ENCODE measurements at places on chromosomes 7 and 10.

- DNase-seq = no peak
Observed at GRCh38 chr7:84336766-84337165, 142.2 kb upstream of the SEMA3A start.

DNA sequence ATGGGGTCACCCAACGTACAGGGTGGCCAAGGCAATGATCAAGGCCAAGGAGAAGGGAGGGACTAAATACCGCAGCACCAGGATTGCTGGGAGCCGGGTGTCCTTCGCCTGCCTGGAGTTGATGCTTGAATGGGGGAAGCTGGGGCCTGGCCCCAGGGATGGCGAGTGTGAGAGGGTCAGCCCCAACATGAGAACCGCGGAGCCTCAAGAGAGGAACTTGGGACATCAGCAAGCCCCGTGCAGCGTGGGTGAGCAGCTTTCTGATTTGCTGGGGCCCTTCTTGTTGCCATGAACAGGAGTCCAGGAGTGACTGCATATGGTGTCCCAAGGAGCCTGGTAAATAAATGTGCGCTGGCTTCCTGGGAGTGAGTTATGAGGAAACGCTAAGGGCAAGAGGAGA lies 72.8 kb upstream of the PITRM1 start:
- DNase-seq = no peak

DNA sequence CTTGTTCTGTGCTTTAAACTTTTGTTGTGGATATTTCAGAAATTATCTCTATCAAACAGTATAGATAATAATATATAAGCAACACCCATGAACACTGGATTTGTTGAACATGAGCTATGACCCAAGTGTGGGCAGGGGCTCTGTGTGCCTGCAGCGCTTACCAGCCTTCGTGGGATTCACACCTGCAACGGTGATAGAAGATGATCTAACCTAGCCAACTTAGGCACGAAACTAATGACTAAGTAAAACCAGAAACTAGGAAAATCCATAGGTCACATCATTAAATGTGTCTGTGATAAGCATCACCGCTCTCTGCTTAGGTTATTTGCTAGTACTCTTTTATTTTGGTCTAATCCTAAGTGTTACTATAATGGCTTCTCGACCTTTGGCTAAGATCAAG lies 18.0 kb downstream of the SPAG6 start:
- no peak for DNase-seq

DNA sequence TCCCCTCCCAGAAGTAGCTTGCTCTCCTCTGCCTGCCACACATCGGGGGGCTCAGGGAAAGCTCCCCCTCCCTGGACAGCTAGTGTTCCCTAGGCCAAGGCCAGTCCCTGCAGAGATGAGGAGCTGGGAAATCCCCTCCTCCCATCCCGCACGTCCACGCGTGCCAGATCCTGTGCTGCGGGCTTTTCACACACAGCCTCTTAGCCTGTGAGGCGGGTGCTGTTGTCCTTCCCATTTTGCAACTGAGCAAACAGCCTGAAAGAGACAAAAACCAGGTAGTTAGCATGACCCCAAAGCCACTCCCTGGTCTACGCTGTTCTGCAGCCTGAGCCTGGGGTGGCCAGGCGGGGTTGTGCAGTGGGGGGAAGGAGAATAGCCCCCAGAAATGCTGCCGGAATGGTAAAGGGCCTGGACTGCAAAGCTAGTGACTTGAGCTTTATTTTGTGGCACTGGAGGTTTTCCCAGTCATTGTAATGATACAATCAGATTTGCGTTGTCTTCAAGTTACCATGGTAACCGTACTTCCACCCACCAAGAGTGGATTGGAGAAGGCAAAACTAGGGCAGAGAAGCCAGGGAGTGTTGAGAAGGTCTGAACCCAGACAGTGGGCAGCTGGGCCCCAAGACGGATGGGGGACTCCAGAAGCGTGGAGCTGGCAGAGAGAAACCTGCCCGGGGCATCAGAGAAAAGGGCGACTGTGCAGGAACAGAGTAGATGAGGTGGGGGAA lies 98.6 kb upstream of the KCTD7 start:
- no peak for DNase-seq

DNA sequence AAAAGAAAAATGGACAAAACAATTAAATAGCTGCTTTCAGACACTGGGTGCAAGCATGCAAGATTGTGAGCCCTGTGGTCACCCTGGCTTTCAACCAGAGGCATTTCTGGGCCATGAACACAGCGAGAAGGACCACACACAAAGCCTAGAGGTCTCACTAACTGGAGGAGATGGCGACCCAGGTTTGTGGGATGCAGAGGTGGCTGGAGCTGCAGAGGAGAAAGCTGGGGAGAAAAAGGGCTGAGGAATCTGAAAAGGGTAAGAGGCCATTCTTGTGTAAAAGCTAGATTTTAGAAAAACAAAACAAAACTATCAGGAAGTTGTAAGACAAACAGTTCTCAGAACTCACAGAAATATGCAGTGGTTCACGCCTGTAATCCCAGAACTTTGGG lies 30.1 kb upstream of the PTPRN2 start:
- no peak for DNase-seq

DNA sequence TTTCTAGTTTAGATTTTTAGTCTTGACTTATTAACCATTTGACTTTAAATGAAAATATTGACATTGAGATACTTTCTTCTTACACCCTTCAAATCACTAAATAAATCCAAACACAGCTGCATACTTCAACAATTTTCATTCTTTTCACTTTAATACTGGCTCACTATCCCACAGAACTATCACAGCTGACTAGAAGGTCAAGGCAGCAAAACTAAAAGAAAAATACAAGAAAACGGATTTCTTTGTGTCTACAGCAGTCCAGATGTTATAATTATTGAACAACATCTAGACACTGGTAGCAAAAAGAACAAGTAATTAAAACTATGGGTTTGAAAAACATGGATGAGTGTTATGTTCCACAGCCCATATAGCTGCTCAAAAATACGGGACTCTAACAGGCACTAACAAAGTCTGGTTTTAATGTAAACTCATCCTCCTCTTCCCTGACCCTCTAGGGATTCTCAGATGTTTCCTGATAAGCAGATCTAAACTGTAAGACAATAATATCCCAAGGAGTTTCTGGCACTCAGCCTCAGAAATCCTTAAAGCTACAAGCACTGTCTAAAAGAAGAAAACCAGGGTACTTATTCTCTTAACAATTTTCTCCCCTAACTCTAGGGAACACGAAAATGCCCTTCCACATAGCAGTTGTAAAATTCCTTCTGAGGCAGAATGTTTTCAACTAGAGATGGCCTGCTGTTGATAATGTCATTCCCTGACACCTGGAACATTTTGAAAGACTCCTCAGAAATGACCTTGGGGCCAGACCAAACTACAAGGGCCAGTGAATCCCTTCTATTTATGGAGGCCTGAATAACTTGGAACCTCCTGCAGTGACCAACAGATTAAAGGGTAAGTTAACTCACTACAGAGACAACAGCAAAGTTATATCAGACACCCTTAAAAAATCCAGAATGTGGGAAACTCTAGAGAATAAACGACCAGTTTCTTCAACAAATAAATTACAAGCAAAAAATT lies 12.8 kb downstream of the DNMBP start:
- DNase-seq = no peak

- no peak for DNase-seq
Observed at GRCh38 chr10:130352291-130352645, 216.1 kb downstream of the GLRX3 start.

DNA sequence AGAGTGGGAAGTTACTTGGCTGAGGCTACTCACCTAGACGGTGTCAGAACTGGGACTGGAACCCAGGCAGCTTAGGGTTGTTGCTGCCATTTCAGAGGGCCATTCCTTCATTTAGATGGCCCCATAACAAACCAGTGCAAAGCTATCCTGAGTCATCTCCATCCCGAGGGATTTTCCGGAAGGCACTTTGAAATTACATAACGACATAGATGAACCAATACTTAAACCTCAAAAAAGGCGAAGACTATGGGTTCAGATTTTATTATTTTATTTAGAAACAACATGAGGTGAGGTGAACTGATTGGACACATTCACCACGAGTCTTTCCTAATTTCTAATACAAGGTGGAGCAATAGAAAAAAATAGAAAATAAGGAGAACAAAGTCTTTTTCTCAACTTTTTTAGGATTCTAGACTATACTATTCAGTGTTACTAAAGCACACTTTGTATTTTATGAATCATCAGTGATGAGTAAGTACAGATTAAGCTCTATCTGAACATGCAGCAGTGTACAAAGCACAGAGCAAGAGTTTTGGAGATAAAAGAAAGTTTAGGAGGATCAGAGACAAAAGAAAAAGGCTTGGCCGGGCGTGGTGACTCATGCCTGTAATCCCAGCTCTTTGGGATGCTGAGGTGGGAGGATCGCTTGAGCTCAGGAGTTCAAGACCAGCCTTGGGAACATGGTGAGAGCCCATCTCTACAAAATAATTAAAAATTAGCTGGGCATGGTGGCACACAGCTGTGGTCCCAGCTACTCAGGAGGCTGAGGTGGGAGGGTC lies 79.5 kb upstream of the SVIL start:
- DNase-seq = peak; percentile 11

- DNase-seq = no peak
Observed at GRCh38 chr7:149500201-149500600, 2.6 kb upstream of the ZNF746 start.

GRCh38 chr7:46390042-46390441 lies 469.0 kb upstream of the IGFBP3 start:
- no peak for DNase-seq

DNA sequence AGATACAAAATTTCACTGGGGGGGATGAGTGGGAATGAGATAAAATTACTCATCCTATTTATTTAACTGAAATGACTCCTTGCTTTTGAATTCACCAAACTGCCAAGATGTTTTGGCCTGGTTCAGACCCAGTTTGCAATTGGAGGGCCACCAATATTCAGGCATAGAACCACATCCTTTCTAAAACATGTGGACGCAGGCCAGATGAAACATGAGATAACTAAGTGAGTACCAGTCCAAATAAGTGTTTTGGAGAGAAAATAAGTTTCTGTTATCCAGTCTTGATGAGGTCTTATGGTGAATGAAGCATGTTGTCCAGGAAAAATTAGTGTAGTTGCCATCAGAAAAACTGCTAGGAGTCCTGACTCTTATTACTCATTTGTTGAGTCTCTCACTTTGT lies 36.3 kb upstream of the PDK4 start:
- no peak for DNase-seq

- no peak for DNase-seq
Observed at GRCh38 chr10:33247221-33247922, 87.1 kb downstream of the NRP1 start.

- DNase-seq = no peak
Observed at GRCh38 chr7:30916255-30916654, 4.6 kb downstream of the AQP1 start.

DNA sequence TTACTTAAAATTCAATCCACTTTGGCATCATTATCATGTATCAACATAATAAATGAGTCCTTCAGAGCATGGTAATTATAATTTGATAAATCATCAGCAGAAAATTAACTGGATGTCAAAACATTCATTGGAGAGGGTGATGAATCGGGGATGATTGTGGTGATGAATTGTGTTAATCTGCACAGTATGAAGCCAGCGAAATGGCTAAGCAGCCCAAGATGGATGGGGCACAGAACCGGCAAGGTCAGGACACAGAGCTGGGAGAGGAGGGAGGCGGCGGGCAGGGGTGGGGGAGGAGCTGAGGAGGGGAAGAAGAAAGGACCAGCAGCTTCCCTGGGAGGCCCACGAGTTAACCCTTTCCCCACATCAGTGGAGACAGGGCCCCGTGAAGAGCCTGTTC lies 536.1 kb downstream of the LRMDA start:
- DNase-seq = no peak

DNA sequence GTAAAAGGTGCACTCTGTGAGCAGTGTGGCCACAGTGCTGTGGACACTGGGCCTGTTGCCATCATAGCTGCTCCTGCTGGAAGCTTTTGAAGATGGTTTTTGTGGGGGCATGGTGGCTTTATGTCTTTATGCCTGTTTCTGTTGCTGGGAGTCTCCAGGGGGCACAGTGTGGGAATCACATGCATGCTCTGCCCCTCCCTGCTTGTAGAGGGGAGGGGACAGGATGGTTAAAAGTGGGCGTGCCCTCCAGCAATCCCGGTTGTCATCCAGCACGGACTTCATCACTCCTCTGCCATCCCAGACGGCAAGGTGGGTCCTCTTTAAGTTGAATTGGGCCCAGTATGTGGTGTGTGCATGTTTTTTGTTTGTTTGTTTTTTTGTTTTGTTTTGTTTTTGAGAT lies 20.2 kb downstream of the OGDH start:
- no peak for DNase-seq

- peak; percentile 74 for DNase-seq
Observed at GRCh38 chr7:41002741-41003610, 699.9 kb downstream of the INHBA start.

GRCh38 chr7:29987811-29988317 lies 1.7 kb downstream of the SCRN1 start:
- peak; percentile 98 for DNase-seq

GRCh38 chr10:90288391-90288933 lies 569.4 kb downstream of the HTR7 start:
- DNase-seq = peak; percentile 35

DNA sequence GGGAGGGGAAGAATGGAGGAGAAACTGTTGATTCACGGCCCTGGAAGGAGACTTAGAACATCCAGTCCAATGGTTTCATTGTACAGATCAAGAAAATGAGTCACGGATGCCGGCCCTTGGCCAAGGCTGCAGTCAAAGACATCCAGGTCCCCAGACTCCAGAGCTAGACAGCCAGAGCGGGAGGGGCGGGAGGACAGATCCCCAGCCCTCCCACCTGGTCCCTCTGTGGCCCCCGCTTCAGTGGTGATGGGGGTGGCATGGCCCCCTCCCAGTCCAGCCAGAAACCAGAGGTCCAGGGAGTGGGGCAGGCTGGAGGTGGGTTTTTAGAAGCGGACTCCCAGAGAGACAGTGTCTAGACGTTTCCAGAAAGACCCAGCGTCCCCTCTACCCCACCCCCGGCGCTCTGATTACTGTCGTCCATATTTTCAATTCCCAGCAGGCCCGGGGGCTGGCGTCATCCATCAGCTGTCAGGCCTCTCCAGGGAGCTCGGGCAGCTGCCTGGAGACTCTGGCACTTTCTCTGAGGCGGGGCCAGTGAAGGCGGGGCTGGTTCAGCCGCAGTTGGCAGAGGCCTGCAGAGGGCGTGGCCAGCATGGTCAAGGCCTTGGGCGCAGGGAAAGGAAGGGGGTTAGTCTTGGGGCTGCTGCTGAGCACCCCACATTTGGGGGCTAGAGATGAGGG lies 8.0 kb upstream of the HSPB1 start:
- DNase-seq = peak; percentile 99

DNA sequence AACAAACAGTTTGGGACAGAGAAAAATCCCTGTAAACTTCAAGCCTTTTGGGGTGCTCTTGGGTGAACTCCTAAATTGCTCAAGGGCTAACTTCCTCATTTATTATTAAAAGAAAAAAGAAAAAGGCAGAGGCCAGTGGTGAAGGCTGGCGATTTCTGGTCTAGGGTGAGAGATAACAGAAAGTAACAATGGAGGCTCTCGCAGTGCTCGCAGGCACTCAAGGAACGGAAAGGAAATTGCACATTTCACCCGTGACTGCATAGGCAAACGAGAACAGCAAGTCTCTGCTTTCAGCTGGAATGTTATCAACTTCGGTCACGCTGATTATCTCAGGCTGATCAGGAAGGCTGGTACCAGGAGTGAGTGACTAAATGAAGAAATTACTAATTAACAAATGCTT lies 70.7 kb downstream of the PRKAG2 start:
- DNase-seq = no peak
